ENCODE measurements at places on chromosomes 2 and 18.

- no peak for DNase-seq
Observed at GRCh38 chr2:157036726-157037125, 220.8 kb upstream of the GALNT5 start.

DNA sequence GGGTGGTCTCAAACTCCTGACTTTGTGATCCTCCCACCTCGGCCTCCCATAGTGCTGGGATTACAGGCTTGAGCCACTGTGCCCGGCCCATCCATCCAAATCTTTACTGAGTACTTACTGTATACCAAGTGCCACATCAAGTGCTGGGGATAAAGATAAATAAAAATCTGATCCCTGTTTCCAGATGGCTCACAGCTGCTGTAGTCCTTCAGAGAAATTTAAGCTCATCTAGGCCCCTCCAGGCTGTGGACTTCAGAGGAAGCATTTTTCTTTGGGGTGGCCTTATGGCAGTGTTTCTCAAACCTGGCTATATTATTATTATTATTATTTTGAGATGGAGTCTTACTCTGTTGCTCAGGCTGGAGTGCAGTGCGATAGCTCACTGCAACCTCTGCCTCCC, 33.7 kb upstream of the GTF2A1L start:
- DNase-seq = no peak

GRCh38 chr18:3071676-3072075, 58.7 kb upstream of the LPIN2 start:
- DNase-seq = no peak

DNA sequence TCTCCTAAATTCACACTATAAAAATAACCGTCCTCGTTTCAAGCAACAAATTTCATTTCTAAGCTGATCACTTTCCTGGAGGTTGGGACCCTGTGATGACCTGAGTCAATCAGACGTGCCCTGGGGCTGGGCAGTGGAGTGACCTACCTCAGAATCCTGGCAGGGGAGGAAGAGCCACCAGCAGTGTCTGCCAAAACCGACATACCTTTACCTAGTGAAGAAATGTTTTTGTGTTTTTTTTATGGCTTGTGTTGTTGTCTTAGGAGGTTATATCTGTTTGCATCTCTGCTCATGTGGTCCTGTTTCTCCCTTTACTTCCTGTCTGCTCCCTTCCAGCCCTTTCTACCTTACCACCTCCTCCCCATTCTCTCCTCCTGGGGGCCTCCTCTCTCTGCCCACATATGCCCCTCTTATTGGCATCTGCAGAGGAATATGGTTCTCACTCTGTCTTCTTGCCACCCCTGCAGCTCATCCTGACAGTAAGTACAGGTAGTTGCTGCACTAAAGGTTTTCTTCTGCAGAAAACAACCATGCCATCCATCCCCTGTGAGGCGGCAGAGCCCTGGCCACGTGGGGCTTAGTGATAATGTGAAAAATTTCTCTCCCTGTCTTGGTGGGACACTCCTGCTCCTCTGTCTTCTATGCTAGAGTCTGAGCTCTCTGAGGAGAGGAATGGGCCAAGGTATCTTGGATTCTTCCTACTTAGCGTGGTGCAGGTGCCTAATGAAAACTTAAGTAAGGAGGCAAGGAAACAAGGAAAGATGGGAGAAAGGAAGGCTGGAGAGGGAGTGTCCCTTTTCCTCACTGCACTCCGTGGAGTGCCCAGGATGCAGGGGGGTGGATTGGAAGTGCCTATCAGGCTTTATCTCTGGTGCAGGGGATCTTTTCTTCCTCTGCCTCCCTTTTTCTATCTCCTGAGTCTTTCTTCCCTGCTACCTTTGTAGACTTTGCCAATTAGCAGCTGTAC, 15.4 kb downstream of the ACOXL start:
- DNase-seq = no peak

DNA sequence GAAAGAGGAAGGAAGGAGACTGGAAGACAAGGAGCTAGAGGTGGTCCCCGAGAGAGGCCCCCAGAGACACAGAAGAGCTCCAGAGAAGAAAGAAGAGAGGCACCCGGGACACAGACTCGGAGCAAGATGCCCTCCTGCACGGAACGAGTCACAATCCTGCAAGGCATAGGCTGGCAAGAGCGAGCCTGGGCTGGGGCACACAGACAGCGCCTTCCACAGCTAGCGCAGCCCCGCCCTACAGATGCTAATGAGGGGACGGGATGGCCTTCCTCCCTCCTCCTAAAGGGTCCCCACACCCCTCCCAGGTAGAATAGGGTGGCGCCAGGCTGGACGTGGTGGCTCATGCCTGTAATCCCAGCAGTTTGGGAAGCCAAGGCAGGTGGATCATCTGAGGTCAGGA, 19.8 kb upstream of the GPR17 start:
- no peak for DNase-seq

DNA sequence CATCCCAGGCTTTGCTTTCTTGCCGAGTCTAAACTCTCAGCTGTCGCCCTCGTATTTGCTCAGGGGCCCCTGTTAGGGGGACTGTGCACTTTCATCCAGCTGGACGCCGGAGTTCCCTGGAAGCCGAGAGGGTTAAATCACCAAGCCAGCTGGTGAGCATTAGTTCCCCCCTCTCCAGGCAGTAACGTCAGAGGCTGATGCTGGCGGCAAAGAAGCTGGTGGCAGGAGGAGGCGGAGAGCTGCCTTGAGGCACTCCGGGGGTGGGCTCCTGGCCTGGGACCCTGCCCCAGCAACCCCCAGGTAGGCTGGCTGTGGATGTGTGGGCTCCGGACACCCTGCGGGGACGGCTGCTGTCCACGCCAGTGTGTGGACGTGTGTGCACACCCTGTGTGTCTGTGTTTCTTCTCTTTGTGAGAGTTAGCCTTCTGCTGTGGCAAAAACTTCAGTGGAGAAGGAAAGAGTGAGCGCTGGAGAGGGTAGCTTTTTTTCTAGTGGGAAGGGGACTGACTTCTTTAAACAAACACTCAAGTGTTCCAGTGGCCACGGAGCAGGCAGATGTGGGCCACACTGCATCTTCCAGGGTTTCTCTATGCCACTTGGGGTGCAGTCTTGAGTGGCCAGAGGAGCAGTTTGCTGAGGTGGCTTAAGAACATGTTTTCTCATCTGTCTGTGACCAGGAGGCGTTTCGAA, 84.7 kb downstream of the GLI2 start:
- peak; percentile 84 for DNase-seq

DNA sequence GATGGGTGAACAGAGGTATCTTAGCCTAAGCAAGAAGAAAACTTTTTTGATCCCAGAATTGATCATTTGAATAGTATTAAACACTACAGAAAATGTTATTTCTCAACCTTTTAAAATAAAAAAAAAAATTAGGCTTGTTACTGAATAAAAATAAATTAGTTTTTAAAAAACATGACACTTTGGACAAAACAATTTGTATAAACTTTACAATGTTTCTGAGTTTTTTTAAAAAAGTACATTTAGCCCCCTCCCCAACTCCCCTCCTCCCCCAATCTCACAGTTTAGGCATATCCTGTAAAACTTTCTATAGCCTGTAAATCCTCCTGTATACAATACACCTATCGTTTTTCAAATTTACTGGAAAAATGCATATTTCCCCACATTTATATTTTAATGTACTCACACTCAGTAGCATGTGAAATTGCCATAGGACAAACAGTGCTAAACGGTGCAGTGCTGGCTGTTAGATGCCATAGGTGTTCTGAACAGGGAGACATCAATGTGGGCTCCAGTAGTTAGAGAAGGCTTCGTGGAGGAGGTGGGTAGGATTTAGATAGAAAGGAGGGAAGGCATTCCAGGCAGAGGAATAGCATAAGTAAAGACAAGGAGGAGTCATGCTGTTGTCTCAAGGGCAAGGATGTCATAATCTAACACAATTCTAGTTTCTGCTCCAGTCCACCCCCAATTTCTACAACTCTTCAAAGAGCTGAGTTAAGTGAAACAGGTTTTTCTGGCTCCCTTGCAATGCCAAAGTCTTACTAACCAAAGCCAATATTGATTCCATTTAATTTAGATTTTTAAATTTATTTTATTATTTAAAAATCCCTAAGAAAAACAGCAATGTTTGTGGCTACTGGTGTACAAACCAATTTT, 50.9 kb downstream of the SP3 start:
- no peak for DNase-seq

DNA sequence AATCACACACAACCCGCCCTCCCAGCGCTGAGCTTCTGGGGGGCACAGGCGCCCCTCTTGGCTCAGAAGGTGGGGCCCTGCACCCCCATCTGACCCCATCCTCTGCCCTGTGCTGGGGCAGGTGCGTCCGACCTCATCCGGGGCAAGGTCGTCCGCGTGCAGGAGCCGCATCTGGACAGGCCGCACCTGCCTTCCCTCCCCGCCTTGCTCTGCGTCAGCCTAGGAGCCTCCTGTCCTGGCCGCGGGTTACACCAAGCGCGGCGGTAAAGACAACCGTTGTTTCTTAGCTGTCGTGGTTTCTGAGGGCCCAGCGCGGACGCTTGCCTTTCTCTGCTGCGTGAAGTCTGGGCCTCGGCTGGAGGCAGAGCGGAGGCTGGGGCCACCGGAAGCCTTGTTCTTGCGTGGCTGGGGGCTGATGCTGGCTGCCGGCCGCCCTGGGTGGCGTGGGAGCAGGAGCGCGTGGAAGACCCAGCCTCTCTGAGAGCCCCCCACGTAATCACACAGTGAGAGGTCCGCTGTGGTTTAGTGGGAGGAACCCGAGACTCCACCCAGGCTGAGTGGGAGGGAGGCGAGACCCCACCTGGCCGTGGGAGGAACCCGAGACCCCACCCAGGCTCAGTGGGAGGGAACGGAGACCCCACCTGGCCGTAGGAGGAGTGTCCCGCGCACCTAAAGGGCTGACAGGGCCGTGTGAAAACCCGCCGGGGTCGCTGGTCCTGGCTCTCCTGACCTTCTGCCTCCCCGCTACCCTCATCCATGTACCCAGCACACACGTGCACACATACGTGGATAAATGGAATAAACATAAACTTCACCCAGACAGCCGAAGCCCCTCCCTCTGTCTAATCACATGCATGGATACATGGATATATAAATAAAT, 51.8 kb downstream of the KCNG2 start:
- no peak for DNase-seq

- DNase-seq = no peak
Observed at GRCh38 chr2:54956111-54956627, 94.1 kb downstream of the RTN4 start.

DNA sequence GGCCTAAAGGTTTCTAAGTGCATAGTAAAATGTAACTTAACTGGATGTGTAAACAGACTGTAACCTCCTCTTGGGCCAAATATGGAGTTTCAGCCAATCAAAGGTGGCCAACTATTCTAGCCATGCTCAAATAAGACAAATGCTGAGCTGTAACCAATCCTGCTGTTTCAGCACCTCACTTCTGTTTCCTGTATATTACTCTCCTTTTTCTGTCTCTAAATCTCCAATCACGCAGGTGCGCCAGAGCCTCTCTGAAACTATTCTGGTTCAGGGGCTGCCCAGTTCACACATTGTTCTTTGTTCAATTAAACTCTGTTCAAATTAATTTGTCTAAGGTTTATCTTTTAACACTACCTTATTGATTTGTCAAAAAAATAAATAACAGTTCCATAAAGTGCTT, 532.7 kb upstream of the DCC start:
- no peak for DNase-seq

- no peak for DNase-seq
Observed at GRCh38 chr2:233223059-233223894, 28.2 kb upstream of the ATG16L1 start.

DNA sequence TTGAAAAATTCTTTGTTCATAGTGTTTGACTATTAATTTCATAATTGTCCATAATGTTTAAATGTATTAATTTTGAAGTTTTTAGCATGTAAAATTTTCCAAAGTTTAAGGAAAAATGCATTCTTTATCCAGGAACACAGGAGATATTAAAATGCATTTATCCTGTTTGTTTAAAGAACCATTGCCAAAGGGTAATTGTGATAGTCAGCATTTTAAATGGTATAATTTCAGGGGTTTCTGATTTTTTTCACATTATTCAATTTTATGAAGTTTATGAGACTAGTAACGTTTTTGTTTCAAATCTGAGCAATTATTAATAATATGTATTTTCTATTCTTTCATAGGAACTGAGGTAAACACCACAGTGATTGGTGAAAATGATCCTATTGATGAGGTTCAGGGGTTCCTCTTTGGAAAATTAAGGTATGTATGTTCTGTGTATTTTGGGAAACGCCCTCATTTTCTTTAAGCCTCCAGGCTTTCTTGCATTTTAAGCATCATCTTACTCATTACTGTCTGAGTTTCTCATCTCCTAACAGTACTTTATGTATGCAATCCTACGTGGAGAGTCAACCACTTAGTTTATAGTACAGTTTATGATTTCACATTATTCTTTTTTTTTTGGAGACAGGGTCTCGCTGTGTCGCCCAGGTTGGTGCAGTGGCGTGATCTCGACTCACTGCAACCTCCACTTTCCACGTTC, 25.1 kb downstream of the UGGT1 start:
- DNase-seq = no peak

DNA sequence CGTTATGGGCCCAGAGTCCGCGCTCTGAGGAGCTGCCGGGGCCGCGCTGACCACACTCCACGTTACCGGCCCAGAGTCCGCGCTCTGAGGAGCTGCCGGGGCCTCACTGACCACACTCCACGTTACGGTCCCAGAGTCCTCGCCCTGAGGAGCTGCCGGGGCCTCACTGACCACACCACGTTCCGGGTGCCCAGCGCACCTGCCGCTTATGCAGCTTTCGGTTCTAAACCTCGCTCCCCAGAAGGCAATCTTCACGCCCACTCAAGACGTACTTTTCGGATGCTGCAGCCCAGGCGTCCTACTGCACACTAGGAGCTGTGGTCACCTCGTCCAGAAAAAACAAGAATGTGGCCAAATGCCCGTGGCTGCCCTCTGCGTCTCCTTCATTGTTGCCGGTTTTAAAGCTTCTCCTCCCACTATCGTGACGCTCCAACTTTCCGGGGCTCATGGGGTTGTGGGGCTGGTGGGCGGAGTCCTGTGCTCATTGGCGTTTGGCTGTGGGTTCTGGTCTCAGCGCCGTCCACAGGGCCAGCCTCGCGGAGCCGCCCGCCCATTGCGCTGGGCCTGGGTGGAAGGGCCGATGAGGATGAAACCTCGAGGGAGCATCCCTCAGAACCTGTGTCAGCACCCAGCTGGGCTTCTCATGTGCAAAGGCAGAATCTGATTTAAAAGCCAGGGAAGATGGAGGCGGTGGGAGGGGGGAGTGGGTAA, 11.9 kb downstream of the KCNG2 start:
- no peak for DNase-seq

GRCh38 chr2:227127201-227127600, 36.8 kb downstream of the COL4A4 start:
- no peak for DNase-seq

DNA sequence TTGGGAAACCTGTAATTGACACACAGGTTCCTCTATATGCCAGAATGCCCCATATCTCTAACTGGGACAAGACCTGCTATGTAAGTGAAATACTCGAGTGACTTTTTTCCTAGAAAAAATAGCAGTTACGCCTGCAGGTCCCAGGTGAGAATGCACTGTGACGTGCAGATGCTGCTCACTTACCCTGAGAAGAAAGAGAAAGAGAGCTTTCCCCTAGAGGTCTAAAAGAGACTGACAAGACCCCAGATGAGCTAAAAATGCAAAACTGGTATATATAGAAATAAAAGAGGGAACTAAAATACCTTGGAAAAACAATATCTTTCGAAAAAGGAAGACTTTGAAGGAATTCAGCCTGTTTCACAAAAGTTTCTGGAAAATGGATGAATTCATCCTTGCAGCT, 383.0 kb upstream of the DCC start:
- DNase-seq = no peak

- no peak for DNase-seq
Observed at GRCh38 chr2:69490486-69490885, 53.3 kb upstream of the NFU1 start.

GRCh38 chr2:102114290-102114721, 28.2 kb upstream of the IL1R1 start:
- DNase-seq = peak; percentile 89

GRCh38 chr2:6800553-6800952, 65.2 kb downstream of the CMPK2 start:
- DNase-seq = peak; percentile 56

GRCh38 chr18:24095976-24096375, 42.9 kb upstream of the CABYR start:
- peak; percentile 11 for DNase-seq

Measured in fibroblast of skin of scalp (primary cell).